ENCODE measurements at places on chromosomes 5 and 9.

DNA sequence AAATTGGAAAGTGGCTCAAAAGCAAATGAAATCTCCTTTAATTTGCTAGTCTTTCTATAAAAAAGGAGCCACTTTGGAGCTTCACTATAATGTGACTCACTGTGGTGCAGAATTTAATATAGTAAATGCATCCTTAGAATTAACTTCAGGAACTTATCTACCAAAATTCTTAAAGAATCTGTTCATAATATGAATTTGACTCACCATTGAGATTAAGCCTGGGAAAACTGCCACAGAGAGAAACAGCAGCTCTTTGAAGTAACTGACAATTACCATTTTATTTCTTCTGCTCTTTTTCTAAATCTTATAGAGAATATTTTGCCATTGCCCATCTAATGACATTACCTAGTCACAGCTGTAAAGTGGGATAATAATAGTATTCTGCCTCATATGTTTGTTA is 211.9 kb upstream of the CDH6 start:
- no peak for DNase-seq

GRCh38 chr5:168734620-168735300 is 155.6 kb upstream of the PANK3 start:
- no peak for DNase-seq

- no peak for DNase-seq
Observed at GRCh38 chr9:14131356-14132088, 182.4 kb downstream of the NFIB start.

DNA sequence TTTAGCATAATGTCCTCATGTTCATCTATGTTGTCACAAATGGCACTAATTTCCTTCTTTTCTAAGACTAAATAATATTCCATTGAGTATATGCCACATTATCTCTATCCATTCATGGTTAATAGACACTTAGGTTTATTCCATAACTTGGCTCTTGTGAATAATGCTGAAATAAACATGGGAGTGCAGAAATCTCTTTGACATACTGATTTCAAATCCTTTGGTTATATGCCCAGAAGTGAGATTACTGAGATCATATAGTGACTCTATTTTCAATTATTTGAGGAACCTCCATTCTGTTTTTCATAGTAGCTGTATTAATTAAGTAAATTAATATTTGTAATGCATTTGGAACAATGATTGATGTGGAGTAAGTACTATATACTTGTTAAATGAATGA is 13.0 kb downstream of the SMIM3 start:
- DNase-seq = no peak

DNA sequence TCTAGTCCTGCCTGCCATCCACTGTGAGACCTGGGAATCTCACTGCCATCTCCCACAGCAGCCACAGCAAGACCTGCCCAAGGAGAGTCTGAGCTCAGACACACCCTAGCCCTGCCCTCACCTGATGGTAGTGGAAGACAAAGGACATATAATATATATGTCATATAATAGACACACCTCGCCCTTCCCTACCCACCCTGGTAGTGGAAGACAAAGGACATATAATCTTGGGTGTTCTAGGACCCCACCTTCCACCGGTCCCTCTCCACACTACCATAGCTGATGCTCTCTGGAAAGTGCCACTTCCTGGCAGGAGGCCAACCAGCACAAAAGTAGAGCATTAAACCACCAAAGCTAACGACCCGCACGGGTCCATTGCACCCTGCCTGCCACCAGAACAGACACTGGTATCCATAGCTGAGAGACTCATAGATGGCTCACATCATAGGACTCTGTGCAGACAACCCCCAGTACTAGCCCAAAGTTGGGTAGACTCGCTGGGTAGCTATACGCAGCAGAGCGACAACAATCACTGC is 545.6 kb downstream of the CAAP1 start:
- no peak for DNase-seq

GRCh38 chr5:133460172-133460758 is 152.1 kb downstream of the FSTL4 start:
- no peak for DNase-seq

GRCh38 chr5:155676967-155677366 is 650.0 kb upstream of the SGCD start:
- DNase-seq = no peak

DNA sequence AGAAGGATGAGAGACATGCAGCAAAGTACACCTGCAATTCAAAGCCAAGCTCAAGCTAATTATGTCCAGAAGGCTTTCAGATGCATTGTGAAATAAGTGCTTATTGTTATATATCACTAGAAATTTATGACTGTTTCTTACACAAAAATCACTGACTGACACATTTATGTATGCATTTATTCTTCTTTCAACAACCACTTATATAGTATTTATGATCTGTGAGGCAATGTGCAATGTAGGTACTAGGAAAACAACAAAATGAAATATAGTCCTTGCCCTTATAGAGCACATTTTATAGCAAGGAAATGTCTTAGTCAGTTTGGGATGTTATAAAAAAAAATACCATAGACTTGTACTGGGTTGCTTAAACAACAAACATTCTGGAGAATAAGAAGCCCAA is 167.6 kb downstream of the YIPF5 start:
- DNase-seq = no peak

- DNase-seq = no peak
Observed at GRCh38 chr5:14063691-14064090, 79.5 kb upstream of the TRIO start.

DNA sequence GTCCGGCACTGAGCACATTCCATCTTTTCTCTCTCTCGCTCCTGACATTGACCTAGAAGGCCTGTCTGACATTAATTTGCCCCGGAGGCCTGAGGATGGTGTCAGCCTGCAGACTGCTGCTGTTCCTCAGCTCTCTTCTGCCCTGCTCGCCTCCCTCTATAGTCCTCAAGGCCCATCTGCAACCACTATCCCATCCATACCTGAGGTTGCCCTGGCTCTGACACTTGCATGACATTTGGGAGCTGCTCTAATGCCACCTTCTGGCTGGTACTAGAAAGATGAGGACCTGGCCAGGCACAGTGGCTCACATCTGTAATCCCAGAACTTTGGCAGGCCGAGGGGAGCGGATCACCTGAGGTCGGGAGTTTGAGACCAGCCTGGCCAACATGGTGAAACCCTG is 38.6 kb upstream of the GGTA1 start:
- no peak for DNase-seq
